ENCODE measurements at places on chromosomes 13 and 19.
A peak's percentile ranks its signal among the peaks of the same experiment; 100 is the strongest.

GRCh38 chr19:15320116-15320515 lies 12.2 kb downstream of the BRD4 start:
- peak; percentile 81 for DNase-seq

DNA sequence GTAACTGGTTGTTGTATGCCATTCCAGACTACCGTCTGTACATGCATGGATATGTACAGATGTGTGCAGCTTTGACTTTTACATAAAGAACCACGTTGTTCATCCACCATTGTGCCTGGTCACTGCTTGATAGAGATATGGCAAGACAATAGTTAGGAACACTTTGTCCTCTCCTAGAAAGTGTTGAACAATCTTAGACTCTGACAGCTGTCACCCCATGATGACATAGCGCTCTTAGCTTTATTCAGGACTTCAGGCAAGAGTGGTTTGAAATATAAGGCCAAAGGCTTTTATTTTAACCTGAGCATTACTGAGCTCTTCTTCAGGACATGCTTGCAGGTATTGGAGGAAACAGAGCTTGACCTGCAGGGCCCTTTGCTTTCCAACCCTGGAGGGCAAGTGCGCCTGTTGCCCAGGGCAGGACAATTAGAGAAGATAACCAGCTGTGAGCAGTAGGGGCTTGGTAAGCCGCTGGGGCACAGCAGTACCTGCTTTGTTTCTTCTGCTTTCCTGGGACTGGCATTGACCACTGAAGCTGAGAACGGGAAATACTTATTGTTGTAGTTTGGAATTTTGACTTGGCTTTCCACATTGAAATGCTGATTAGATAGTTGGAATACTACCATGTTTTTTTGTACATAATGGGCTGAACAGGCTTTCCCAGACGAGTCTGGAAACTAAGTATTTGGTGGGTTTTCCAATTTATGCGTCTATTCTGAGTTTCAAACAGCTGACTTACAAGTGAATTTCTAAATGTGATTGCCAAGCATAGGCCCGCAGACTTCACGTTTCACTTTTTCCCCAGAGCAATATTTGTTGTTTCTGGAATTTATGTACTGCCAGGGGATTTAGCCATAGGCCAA lies 51.1 kb downstream of the GARRE1 start:
- DNase-seq, result no peak

GRCh38 chr13:42804244-42804874 lies 23.0 kb downstream of the FAM216B start:
- no peak for DNase-seq

DNA sequence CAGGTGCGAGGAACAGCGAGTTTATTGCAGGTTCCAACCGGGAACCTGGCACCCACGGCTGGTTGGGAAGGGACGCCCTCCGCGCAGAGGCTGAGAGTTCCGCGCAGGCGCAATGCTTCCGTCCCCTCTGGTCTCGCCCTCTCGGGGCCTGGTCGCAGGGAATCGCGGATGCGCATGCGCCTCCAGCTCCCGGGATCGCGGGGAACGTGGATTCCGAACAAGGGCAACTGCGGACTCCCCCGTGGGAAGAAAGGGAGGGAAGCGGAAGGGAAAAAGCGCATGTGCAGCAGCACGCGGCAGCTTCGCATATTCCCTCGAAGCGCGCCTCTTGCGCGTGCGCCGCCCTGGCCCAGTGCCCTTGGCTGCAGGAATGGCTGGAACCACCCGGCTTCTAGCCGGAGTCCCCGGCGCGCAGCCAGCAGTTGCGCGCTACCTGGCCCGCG lies 1.1 kb downstream of the TSSK6 start:
- peak; percentile 41 for DNase-seq

DNA sequence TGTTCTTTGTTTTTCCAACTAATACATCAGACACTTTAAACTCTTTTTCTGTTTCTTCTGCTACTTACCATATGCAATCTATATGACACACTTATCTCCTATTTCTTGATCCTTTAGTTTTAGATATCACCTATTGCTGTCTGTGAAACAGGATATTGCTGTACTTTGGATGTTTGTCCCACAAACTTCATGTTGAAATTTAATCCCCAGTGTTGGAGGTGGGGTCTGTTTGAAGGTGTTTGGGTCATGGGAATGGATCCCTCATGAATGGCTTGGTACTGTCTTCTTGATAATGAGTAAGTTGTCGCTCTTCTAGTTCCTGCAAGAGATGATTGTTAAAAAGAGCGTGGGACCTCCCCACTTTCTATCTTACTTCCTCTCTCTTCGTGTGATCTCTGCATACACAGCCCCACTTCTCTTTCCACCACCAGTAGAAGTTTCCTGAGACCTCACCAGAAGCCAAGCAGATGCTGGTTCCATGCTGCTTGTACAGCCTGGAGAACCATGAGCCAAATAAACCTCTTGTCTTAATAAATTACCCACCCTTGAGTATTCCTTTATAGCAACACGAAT lies 244.2 kb downstream of the NHLRC3 start:
- DNase-seq, result no peak

DNA sequence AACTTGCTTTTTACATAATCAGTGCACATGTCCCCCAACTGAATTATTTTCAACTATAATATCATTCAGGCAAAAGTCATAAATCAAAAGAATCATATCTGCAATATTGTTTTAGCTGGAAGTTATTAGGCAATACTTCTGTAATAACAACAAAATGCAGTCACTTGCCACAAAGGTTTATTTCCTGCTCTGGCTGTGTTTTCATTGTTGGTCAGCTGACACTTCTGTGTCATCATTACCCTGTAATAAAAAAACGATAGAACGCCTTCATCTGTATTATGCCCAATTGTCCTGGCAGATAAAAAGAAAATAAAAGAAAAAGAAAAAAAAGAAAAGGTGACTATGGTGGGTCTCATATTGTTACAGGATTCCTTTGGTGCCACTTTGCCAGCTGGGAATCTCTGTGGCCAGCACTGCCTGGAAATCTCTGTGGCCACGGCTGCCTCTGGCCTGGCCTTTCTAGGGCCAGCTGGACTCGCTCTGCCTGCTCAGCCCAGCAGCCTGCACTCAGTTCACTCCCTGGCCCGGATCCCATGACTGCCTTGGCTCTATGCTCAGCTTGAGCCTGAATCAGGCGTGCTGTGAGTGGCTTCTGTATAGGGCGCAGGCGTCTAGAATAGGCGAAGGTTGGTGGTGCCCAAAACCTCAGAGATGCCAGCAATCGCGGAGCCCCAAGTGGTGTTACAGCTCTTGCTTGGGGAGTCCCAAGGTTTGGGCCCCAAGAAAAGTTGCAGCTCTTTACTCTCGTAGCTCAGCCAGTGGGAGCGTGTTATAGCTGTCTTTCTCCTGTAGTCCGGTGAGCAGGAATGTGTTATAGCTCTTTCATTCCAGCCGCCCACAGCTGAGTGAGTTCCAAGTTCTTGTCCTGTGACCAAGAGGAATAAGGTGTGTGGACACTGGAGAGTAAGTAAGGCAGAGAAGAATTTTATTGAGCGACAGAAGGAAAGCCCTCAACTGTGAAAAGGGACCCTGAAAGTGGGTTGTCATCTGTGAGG lies 1227.1 kb downstream of the SLITRK1 start:
- DNase-seq, result no peak

DNA sequence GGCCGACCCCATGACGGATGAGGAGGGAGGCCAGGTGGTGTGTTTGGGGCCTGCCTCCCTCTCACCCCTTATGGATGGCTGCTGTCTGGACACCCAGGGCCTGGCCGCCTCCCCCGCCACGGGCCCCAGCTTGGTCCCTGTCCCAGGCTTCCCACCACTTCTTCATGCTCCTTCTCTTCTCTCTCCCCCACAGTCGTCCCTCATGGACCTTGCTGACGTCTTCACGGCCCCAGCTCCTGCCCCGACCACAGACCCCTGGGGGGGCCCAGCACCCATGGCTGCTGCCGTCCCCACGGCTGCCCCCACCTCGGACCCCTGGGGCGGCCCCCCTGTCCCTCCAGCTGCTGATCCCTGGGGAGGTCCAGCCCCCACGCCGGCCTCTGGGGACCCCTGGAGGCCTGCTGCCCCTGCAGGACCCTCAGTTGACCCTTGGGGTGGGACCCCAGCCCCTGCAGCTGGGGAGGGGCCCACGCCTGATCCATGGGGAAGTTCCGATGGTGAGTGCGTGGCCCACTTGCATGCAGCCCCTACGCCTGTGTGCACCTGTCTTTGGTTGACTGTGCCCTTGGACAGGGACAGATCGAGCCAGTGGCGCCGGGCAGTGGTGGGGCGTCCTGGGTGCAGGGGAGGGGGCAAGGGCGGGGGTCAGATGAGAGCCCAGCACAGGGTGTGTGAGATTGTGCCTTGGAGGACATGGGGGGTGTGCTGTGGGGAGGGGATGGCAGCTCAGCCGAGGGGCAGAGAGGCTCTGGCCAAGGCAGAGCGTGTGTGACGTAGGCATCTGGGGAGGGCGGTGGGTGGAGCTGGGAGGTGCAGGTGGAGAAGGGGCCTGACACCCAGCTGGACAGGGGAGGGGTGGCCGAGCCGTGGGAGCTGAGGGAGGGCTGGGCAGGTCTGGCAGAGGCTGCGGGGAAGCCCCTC lies 16.8 kb downstream of the EPN1 start:
- no peak for DNase-seq

DNA sequence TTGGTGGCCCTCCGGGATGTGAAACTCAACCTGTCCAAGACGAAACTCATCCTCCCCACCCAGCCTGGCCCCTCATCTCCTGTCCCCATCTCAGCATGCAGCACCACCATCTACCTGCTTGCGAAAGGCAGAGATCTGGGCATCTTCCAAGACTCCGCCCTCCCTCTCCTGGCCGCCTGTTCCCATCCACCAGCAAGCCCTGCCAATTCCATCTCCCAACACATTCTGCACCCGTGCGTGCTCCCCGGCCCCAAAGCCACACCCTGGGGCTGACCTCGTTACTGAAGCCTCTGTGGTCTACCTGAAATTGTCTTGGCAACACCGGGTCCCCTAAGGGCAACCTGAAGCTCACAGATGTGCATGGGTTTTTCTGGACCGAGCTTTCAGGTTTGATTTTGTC lies 13.2 kb upstream of the CAMSAP3 start:
- no peak for DNase-seq

DNA sequence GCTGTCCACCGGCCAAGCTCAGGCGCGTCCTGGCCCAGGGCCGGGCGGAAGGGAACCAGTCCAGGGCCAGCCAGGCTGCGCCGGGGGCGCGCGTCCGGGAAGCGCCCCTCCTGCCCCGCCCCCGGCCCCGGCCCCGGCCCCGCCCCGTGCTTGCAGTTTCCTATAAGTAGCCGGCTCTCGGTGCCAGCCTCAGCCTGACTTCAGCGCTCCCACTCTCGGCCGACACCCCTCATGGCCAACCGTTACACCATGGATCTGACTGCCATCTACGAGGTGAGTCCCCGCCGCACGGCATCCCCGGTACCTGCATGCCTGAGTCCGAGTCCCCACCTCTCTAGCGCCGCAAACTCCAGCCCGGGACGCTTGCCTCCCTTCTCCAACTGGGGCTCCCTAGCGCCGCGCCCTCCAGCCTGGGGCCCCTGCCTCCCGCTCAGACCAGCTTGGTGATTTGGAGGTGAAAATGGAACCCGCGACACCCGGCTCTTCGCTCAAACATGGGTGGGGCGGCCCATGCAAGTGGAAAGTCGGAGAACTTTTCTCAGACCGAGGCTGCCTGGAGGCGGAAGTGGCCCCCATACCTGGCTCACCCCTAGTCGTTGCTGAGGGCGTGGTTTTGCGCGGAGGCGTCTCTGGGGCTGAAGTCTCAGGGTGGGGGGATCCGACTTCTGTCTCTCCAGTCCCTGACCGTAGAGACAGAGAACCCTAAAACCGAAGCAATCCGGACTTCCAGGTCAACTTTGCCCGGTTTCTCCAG lies at the start of gene ZFP36:
Gene ZFP36 (plus strand): TSS at position 192 of the 754 bp plus-strand sequence. CDS start 58 bp downstream, at position 250.
- no peak for DNase-seq

- peak; percentile 95 for DNase-seq
Observed at GRCh38 chr19:1102407-1103131, 1.2 kb upstream of the GPX4 start.

DNA sequence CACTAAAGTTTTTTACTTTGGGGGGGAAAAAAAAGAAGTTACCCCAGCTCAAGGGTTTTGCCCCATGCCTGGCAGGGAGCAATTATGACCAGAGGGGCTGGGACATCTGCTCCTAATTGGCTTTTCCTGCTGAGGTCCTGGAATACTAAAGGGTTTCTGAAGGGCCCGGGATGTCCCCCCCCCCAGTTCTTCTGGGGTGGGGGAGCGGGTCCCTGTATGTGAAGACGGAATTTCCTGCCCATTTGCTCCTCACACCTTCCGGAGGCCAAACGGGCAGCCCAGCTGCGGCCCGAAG lies 1.1 kb upstream of the DLL3 start:
- DNase-seq, result no peak

GRCh38 chr13:37163641-37164265 lies 58.3 kb upstream of the CSNK1A1L start:
- peak; percentile 67 for DNase-seq

DNA sequence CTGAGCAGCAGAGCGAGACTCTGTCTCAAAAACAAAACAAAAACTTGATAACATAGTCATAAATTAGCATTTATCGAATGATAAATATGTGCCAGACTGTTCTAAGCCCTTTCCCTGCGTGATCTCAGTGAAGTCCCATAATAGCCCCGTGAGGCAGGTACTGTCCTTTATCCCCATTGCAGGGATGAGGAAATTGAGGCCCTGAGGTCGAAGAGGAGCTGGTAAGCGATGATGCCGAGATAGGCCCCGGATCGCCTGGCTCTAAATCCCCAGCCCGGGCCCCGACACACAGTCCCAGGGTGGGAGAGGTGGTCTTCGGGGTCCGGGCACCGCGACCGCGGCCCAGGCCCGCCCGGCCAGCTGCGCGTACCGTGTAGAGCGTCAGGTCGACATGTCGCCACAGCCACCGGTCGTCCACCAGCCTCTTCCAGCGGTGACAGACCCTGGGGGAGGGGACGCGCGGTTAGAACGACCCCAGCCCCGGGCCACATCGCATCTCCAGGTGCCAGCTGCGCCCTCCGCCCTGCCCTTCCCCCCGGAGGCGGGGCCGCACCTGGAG lies 625 bp downstream of the FBXL12 start:
- no peak for DNase-seq

DNA sequence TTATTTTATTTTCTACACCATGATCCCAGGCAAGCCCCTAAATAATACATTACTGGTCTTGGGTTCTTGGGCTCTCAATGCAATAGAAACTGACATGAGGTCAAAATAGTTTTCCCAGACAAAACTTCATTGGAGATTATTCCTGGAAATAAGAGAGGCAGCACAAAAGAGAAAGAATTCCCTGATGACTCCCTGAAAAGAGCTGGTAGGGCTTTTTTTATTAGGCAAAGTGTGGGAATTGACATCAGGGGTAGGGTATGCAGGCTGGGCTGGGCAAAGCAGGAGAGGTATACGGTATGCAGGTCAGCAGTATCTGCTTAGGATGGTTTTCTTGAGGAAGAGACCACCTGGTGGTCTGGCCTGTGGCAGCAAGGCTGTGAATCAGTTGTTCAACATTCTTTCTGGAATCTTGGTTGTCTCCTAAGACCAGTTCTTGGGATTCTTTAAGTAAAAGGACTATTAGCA lies 9.3 kb upstream of the IGFL3 start:
- no peak for DNase-seq

GRCh38 chr13:113875429-113875815 lies 11.5 kb upstream of the GAS6 start:
- DNase-seq, result no peak

DNA sequence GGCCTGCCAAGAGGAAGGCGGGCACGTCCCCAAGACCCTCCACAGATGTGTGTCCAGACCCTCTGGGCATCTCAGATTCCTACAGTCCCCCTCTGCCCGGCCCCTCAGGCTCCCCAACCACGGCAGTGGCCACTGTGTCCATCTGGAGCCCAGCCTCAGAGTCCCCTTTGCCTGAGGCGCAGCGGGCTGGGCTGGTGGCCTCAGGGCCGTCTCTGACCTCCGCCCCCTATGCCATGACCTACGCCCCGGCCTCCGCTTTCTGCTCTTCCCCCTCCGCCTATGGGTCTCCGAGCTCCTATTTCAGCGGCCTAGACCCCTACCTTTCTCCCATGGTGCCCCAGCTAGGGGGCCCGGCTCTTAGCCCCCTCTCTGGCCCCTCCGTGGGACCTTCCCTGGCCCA lies 17.7 kb downstream of the CRX start:
- no peak for DNase-seq
